ENCODE measurements at places on chromosomes 1 and 21. TPM values are rescaled to one million over a fixed set of nuclear protein-coding genes. Genes with fewer than 3 reads are reported as not detected.

The TPRG1L gene
- total RNA-seq = 30.1 TPM

The APCS gene
- not detected for total RNA-seq

The HSD3B1 gene
- total RNA-seq = not detected

The PDPN gene
- 0.06 TPM for total RNA-seq

The FCRLB gene
- total RNA-seq = 0.79 TPM

The MACO1 gene
- total RNA-seq = 17.0 TPM
